ENCODE measurements at places on chromosomes 3 and 15.
A peak's percentile ranks its signal among the peaks of the same experiment; 100 is the strongest.

- no peak for DNase-seq
These were observed 19.3 kb downstream of the LMCD1 start for GRCh38 chr3:8520816-8521403.

DNA sequence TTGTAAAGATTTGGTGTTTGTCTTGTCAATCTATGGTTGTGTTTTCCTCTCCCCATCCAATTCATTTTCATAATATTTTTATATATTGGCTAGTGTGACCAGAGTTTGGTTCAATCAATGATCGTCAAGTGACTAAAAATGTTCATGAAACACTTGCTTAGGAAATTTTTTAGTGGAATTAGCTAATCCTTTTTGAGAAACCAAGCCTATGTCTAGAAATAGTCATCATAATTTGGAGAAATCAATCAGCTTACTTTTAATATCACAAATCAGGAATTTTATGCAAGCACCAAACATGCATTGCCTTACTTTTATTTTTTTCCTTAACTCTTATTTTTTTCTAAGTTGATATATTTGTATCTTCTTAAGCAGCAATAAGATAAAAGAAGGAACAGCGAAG lies 403.1 kb upstream of the TBL1XR1 start:
- DNase-seq: no peak

DNA sequence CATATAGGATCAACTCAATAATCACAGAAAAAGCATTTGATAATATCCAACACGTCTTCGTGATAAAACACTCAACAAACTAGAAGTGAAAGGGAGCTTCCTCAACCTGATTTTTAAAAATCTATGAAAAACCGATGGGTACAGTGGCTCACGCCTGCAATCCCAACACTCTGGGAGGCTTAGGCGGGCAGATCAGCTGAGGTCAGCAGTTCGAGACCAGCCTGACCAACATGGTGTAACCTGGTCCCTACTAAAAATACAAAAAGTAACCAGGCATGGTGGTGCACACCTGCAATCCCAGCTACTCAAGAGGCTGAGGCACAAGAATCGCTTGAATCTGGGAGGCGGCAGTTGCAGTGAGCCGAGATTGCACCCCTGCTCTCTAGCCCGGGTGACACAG lies 2.2 kb upstream of the MFGE8 start:
- peak; percentile 61 for DNase-seq

- no peak for DNase-seq
These were observed 83.6 kb downstream of the TIGIT start for GRCh38 chr3:114377426-114377825.

GRCh38 chr15:63221346-63221745 lies 31.9 kb downstream of the RAB8B start:
- DNase-seq: no peak

DNA sequence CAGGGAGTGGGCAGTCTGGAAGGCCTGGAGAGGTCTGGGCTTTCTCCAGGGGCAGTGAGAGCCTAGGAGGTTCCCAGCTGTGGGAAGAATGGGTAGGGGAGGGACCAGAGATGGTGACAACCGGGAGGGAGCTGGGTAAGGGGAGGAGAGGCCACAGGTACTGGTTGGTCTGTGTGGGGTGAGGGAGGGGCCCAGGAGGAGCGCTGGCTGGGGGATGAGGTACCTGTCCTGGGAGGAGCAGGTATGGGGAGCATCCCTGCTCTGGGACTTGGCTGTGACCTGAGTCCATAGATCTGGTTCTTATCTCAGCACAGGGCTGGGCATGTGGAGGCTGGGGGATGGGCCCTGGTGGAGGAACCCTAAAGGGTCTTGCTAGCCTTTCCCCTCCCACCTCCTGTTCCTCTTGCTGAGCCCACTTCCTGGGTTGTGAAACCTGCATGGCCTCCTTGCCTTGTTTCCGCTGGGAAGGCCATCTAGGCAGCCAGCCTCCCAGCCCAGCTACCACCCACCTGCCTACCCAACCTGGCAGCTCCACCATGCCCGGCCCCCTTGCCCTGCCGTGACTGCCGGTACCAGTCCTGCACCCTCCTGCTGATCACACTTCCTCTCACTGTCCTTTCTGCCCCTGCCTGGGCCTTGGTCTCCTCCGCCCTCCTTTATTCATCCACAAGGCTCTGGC lies 11.0 kb downstream of the PRKCD start:
- no peak for DNase-seq

DNA sequence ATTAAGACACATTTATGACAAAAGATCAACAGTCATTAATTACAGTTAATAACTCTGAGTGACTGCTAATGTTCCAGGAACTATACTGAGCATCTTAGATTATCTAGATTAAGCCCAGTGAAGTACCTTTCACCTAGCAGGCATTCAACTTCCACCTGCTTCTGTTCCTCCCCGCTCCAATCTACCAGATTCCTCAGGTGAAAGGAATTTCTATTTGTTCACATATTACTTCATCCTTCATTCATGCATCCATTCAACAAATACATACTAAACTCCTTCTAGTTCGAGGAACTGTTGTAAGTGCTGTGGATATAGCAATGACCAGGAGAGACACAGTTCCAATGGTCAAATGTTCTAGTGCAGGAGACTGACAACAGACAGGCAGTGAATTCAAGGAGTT lies 139.3 kb downstream of the FILIP1L start:
- no peak for DNase-seq

DNA sequence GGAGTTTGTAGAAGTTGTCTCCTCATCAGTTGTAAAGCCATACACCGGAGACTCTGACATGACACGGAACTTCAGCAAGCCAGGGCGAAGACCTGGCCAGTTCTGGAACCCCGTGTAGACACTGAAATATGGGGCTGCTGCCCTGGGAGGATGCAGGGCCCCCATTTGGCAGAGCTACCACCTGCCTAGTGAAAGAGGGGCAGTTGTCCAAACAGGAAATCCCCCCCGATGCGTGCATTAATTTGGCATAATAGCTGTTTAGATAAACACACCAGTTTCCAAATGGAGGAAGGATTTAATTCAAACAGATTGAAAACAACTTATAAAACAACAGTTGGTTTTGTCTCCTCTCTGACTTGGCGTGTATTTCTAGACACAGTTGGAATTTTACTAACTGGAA lies 357.2 kb downstream of the GABRG3 start:
- no peak for DNase-seq

DNA sequence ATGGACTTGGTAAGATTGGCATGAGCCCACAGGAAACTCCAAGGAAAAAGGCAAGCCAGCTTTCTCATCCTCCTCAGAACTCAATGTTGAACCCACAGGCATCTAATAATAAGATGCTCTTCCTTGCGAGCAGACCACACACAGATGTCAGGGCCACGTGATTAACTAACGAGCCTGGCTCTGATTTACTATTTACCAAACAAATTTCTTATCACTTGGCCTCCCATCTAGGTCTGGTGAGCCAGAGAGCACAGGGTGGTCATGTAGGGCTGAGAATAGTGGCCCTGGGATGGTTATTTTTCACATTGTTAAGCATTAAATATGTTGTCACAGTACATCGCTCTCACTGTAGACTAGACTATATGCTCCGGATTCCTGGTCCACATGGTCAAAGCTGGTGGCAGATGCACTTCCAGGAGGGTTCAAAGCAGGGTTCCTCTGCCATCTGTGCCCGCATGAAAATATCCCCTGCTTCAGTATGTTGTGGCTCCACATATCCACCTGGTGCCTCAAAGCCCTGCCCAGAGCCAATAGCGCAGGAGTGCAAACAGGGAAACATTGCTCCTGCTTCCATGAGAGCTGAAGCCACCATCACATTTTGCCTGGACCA lies 472.5 kb upstream of the WNT5A start:
- DNase-seq: no peak

DNA sequence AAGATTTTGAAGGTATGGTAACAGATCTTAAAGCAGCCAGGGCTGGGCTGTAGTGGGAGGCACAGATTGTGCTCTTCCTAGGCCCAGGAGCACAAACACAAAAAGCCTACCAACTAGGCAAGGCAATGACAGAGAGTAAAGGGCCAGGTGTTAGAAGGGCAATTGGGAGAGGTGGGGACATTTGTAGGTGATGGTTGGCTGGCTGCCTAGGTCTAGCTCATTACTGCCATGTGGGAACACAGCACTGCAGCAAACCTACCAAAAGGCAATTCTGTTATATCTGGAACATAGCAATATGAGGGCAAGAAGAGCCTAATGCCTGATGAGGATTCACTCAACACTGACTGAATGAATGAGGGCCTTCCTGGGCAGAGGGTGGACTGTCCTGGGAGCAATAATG lies 30.4 kb downstream of the ARHGEF3 start:
- no peak for DNase-seq

GRCh38 chr3:16151109-16151508 lies 23.4 kb upstream of the GALNT15 start:
- DNase-seq: peak; percentile 91

DNA sequence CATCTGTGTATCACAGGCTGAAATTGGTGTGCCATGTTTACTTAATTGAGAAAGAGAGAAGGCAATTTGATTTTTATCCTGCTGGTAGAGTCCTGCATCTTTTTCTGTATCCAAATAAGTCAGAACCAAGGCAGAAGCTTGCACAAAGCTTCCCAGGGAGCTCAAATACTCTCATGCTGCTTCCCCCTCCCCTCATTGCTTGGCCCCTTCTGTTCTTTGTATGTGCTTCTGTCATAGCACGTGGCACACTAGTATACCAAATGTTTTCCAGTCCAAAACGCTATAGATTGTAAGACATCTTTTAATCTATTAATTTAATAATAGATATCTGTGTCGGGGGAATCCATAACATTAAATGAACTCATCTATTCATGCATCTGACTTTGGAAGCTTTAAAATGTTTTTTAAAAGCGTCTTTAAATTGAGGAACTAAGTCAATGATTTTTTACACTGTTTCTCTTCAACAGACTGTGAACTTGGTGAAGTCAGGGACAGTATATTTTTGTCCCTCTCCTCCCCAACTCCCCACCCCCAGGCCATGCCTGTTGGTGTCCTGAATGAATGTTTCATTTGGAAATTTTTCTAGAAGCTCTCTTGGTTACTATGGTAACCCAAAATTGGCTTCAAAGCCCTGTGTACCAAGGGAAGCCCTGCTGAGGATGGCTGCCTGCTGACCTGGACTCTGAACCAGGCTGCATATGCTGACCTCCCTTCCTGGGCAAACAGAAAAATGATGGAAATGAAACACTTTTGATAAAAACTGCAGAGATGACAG lies 26.2 kb upstream of the SLC35G2 start:
- DNase-seq: no peak

DNA sequence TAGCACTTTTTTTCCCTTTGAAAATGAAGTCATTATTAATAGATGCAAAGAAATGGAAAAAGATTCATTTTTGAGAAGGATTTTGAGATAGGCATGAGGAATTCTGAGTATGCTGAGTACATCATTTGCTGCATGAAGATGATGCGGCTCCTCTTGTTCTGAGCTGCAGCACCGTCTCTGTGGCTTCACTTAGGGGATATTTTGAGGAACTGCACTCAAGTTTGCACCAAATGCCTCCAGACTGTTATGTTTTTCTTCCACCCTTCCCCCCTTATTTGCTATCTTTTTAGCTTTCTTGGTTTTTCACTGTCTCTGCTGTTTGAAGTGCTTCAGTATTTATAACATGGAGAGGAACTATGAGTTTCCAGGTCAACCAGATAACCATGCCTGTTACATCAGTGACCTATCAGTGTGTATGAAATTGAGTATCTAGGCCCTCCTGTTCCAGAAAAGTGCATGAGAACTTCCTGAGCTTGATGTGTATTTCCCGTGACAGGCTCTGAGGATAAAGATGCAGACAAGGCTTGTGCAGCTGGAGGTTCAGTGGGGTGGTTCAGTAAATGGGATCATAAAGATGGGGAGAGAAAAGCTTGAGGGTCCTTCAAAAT lies 128.7 kb downstream of the PDCD6IP start:
- DNase-seq: no peak

DNA sequence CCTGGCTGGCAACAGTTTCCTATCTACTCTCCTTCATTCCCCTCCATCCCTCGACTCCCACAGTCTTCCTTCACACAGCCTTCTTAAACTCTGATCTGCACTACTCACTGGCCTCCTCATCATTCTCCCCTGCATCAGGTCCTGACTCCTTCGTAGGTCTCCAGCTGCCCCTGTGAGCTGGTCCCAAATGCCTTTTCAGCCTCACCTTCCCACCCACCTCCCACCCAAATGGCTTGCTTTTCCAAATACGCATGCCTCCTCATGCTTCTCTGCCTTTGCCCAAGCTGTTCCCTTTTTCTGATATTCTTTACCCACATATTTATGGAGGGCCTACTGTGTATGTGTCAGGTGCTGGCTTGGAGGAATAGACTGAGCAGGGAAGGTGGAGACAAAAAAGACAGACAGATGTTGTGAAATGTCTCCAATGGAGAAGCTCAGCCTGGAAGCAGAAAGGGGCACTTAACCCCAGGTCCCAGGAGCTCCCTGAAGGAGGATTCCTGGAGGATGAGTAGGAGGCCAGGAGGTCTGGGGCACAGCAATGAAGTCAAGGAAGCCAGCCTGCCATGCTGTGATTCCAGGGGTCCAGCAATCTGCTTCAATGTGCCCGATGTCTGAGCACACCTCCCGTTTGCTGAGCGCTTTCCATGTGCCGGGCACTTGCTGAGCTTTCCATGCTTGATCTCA lies 252.2 kb downstream of the SHQ1 start:
- DNase-seq: no peak

GRCh38 chr3:121855555-121855954 lies 20.5 kb downstream of the EAF2 start:
- no peak for DNase-seq

GRCh38 chr3:144273601-144274000 lies 302.0 kb downstream of the DIPK2A start:
- no peak for DNase-seq

- no peak for DNase-seq
These were observed 30.1 kb upstream of the FILIP1L start for GRCh38 chr3:100144255-100144866.

GRCh38 chr3:61371123-61371522 lies 119.9 kb upstream of the FHIT start:
- no peak for DNase-seq

GRCh38 chr3:78822726-78823125 lies 945.1 kb downstream of the ROBO1 start:
- no peak for DNase-seq

DNA sequence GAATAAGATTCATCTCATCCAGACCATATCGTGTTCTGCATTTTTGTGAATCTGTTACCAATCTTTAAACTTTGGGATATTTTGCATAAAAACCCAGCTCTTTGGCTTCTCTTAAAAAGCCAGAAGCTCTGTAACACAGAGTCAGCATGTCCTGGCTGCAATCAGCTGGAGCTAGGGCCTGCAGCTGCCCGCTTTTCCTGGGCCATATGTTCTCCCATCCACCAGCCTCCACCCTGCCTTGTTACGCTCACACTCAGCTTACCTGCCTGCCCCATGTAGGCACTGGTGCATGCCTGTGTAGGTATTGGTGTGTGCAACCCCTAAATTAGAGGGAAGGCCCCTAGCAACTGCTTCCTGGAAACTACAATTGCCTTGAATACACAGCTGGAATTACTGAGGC lies 48.2 kb downstream of the CRYGS start:
- DNase-seq: no peak

DNA sequence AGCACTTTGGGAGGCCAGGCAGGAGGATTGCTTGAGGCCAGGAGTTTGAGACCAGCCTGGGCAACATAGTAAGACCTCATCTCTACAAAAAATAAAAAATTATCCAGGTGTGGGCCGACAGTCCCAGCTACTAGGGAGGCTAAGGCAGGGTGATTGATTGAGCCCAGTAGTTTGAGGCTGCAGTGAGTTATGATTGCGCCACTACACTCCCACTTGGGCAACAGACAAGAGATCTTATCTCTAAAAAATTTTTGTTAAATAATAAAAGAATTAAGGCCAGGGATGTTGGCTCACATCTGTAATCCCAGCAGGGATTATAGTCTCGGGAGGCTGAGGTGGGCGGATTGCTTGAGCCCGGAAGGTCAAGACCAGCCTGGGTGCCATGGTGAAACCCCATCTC lies 25.8 kb upstream of the NFKBIZ start:
- DNase-seq: no peak
